COR-L47 (cell line): ENCODE measurements at places on chromosomes 2 and 18.

DNA sequence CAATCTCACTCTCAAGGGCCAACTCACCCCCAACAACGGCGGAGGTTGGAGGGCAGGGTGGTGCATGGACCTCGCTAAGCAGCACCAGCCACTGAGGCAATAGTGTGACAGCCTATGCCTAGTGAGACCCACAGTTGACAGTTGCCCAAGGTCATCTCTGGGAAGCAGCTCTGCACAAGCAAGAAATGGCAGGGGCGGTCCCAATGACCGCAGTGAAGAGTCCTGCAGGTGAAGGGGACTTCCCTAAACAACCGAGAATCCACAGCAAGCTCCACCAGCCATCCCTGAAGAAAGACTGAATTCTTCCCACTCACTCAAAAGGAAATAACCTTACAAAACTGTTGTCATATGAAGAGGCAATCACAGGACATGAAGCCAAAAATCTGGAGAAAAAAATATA lies 313.4 kb upstream of the ID2 start:
- no peak for DNase-seq

GRCh38 chr2:54259413-54260240 lies 3.6 kb upstream of the TSPYL6 start:
- DNase-seq: no peak

GRCh38 chr18:46814399-46814798 lies 57.5 kb upstream of the ST8SIA5 start:
- DNase-seq: no peak

DNA sequence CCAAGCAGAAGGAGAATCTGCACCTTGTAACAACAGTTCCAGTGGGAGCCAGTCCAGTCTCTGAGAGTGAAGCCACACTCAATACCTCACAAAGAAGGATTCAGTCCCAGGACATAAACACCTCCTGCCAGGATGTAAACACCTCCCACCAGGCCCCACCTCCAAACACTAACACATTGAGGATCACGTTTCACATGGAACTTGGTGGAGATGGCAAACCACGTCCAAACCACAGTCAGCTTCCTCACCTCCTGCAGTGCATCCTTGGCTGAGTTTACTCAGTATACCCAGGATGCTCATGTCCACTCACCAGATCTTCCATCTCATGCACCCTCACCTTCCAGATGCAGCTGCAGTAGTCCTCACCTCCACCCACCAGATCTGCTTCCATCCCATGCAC lies 37.8 kb upstream of the TMEM18 start:
- DNase-seq: no peak

- DNase-seq: no peak
Observed at GRCh38 chr18:28003451-28003850, 173.5 kb downstream of the CDH2 start.

DNA sequence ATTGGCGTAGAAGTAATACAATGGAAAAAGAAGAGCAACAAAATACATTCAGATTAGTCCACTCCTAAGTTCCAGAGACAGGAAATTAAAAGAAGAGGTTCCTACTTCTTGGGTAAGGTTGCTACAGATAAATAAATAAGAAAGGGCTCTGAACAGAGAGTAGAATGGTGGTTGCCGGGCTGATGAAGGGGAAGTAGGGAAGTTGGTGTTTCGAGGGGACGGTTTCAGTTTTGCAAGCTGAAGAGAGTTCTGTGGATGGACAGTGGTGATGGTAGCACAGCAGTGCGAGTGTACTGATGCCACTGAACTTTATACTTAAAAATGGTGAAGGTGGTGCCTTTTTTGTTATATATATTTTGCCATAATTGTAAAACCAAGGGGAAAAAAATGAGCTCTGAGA lies 48.2 kb downstream of the CABYR start:
- DNase-seq: no peak

DNA sequence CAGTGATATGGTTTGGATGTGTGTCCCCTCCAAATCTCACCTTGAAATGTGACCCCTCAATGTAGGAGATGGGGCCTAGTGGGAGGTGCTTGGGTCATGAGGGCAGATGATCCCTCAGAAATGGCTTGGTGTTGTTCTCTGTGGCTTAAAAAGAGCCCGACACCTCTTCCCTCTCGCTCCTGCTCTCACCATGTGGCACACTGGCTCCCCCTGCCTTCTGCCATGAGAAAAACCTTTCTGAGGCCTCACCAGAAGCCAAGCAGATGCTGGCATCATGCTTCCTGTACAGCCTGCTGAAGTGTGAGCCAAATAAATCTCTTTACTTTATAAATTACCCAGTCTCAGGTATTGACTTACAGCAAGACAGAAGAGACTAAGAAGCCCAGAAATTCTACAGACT lies 357.1 kb downstream of the NRXN1 start:
- DNase-seq: no peak

- peak; percentile 26 for DNase-seq
Observed at GRCh38 chr2:167924556-167924955, 322.8 kb downstream of the STK39 start.

DNA sequence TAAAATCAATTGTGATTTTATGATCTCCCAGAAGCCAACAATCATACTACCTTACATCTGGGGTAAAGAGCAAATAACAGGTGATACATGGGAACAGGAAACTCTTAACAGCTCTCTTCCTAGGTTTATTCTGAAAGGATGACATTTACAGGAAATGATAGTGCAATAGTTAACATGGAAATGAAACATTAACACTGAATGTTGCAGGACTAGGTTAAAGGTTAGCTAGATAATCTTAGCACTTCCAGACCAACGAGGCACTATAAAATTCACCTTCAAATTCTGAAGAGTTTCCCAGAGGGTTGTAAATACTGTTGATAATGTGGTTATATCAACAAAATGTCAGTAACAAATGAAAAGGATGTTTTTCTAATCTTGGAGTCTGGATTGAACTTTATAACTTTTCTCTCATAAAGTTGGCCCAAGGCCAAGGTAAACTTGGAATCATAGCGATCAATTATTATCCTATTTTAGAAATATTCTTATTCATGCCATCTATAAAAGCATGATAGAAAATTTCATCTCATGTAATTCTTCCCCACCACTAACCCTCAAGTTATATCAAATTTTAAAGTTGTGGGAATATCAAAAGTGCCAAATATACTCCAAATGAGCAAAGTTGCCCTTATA lies 32.9 kb upstream of the GCG start:
- DNase-seq: no peak

- no peak for DNase-seq
Observed at GRCh38 chr2:162490052-162490717, 146.3 kb downstream of the GCA start.

- no peak for DNase-seq
Observed at GRCh38 chr2:25483607-25484266, 142.0 kb upstream of the DNMT3A start.

DNA sequence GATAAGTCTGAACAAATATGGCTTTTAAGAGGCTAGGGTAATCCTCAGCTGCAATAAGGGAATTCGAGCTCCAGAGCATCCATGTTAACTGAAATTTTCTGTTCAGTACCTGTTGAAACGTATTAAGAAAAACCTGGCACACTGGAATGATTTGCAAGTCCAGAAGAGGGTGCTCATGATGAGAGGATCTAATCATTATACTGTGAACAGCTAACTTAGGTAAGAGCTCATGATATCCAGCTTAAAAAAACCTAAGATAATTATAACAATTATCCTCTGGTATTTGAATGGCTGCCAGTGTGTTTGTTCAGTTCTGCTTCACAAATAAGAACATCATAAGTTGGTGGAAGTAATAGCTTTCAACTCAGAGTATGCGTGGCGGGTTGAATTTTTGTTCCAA lies 1118.3 kb upstream of the DDX18 start:
- DNase-seq: peak; percentile 80

DNA sequence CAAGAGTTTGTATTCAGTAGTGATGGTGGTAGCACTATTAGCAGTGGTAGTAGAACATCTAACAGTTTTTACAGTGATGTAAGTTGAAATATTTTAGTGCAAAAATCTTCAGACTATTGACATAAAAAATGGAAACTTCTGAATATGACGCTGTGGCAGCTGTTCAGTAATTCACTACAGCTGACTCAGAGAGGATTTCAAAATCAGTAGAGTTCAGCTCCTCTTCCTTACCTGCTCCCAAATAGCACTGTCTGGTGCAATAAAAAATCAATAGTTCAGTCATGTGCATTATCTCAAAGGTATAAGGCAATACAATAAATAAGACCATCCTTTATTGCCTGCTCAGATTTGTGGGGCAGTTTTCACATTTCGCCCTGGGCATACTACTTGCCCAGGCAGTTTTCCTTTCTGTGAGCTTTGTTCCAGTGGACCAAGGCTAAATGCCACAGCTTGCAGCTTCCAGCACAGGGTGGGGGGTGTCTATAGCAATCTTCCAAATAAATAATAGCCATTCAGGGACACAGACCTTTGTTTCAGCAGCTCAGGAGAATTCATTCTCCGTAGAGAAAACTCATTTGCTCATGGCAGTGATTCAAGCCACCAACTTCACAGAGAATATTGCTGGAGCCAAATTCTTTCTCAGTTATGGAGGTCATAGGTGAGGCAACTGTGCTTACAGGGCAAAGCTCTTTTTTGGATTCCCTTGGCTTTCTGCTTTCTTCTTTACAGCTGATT lies 33.9 kb upstream of the GORASP2 start:
- no peak for DNase-seq

DNA sequence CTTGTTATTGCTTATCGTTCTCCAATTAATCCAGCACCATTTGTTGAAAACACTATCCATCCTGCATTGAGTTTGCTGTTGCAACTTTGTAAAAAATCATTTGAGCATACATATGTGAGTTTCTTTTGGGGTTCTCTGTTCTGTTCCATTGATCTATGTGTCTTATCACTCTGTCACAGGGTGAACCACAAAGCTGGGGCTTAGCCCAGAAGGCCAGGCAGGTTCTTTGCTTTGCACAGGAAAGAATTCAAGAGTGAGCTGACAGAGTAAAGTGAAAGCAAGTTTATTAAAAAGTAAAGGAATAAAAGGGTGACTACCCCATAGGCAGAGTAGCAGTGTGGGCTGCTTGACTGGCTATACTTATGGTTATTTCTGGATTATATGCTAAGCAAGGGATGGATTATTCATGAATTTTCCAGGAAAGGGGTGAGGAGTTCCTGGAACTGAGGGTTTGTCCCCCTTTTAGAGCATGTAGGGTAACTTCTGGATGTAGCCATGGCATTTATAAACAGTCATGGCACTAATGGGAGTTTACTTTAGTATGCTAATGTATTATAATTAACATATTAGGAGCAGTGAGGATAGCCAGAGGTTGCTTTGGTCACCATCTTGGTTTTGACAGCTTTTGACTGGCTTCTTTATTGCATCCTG lies 46.8 kb downstream of the RNF138 start:
- DNase-seq: no peak

DNA sequence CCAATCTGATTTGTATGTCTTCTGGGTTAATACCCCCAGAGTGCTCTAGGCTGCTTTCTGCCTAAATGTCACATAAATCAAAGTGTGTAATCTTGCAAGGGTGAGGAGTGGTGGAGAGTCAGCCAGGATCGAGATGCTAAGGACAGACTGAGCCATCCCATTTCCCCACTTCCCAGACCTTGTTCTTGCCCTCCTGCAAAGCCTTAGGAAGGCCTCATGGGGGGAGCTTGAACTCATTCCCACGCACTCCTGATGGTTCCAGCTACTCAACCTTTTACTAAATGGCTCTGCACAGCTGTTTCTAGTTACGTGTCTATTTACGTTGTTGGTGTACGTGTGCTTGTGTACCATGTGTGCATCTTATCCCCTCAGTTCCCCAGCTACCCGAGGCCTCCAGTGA lies 423.6 kb upstream of the TNP1 start:
- no peak for DNase-seq

DNA sequence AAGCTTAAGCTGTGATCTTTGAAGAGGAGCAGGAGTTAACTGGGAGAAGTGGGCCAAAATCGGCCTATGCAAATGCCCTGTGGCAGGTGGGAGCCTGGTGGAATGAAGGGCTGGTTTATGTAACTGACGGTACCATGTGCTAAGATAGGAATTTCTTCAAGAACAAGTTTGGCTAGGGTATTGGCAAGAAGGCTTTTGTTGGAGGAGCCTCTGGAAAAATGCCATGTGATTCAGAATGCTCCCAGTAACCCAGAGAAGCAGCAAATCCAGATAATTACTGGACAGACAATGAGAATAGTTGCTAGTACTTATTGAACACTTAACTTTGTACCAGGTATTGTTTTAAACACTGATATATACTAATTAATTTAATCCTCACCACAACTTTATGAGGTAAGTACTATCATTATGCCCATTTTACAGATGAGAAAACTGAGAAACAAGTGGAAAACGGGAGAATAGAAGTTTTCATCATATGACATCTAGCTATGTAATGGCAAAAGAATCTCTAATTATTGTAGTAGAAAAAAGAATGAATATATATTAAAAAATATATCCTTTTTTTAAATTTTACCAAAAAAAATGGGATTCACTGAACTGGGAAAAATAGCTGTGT lies 9.1 kb upstream of the FAM124B start:
- no peak for DNase-seq

DNA sequence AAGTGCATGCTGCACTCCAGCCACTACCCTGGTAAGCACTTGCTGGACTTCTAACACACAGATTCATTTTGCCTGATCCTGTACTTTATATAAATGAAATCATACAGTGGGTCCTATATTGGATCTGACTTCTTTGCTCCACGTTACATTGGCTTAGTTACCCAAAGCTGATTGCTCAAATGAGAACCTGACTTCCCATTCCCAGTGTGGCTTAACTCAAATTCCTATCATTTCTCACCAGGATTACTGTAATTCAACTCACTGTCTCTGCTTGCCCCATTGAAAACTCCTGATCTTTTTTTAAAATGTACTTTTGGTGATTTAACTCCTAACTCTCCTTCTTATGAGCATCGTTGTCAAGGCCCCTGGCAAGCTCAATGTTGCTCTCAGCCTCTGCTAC lies 1.4 kb downstream of the RSAD2 start:
- DNase-seq: no peak

DNA sequence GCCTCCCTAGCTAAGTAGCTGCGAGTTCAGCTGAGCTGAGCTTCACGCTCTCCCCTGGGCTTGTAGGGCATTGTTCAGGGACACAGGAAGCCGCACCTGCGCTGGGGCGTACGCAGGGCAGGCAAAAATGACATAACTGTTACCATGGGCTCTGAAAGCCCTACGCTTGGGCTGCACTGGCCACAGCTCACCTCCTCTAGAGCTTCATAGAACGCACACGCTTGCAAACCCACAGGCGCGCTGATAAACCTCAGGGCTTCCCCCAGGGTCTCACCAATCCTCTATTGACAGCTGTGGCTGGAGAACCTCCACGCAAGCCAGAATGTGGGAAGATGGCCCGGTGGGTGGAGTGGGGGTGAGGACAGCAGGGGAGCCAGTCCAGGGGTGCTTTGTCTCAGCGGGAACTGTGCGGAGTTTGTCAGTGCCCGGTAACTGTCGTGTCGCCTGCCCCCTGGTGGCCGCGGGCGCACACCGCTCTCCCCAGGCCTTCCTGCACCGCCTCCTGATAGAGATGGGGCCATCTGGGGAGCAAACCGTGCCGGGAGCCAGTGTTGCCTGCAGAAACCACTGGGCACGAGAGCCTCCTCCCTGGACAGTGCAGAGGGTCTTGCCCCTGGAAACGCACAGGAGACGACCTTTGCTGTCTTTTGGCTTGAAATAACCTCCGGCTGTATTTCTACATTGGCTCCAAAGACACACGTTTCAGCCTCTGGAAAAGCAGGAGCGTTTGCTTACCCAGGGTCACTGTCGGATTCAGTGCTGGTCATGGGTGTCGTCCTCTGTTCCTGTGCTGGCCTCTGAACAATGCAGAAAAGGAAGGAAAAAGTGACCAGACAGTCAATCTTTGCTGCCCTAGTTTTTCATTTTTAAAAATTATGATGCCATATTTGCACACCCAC lies 17.0 kb upstream of the CIDEA start:
- DNase-seq: peak; percentile 47
